ENCODE measurements at places on chromosomes 12 and 14. TPM values are rescaled to one million over a fixed set of nuclear protein-coding genes. Genes with fewer than 3 reads are reported as not detected.

DNA sequence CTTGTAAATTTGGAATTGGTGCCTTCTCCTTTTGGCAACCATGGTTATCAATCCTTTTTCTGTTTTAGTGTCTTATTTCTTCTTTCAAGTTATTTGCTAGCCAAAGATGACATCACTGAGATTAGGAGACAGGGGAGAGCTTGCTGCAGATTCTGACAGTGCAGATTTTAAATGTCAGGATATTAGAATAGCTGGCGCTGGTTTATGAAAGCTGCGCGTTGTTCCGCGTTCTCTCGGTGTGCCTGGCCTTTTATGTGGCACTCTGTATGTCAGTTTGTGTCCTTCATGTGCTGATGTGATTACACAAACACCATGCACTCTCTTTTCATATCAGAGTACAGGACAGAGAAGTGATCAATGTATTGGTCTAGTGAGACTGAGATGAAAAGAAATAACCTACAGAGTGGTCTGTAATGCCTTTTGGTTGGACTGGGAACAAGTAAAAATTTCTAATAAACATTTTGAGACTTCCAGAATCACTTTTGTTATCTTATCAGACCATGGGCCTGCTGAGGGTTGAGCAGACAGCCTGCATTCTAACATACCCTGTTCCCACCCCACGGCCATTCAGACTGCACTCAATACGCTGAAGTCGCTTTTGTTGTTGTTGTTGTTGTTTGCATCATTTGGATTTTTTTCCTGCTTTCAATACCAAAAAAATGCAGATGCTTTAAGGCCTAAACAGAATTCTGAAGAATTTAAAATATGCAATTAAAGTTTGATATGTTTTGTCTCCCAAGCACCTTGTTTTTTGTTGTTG is 49.7 kb upstream of the TRAF3 start:
- DNase-seq = no peak

GRCh38 chr14:23071921-23072539 is 14.7 kb upstream of the CDH24 start:
- DNase-seq = no peak

DNA sequence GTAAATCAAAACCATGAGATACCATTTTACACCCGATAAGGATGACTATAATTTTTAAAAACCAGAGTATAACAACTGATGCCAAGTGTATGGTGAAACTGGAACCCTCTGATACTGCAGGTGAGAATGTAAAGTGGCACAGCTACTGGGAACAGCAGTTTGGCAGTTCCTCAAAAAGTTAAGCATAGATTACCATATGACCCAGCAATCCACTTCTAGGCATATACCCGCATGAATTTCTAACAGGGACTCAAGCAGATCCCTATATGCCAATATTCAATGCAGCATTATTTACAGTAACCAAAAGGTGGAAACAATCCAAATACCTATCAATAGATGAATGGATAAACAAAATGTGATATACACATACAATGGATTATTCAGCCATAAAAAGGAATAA is 57.4 kb downstream of the BAZ1A start:
- no peak for DNase-seq

The CNTN1 gene
- total RNA-seq = 0.73 TPM

The FAM181A gene
- total RNA-seq = not detected

DNA sequence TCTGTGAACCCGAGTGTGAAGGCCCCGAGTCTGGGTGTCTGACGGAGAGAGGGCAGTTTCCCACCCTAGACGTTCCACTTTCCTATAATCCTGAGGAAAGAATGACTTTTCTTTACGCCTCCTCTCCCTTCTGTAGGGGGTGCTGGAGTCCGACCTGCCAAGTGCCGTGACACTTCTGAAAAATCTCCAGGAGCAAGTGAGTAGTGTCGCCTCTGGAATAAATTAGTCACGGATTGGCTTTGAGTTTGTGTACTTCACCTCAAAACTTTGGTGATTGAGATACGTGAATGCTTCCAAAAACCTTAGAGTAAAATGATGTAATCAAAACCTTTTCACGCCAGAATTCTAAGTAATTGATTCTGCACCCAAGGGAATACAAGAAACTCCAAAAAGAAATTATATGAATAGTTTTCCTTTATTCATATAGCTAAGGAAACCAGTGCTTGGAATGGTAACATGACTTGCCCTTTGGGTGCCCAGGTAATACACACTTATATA is 452 bp downstream of the NGDN start:
- DNase-seq = no peak

- DNase-seq = no peak
These were observed 10.0 kb downstream of the SLC38A4 start for GRCh38 chr12:46815809-46816208.

DNA sequence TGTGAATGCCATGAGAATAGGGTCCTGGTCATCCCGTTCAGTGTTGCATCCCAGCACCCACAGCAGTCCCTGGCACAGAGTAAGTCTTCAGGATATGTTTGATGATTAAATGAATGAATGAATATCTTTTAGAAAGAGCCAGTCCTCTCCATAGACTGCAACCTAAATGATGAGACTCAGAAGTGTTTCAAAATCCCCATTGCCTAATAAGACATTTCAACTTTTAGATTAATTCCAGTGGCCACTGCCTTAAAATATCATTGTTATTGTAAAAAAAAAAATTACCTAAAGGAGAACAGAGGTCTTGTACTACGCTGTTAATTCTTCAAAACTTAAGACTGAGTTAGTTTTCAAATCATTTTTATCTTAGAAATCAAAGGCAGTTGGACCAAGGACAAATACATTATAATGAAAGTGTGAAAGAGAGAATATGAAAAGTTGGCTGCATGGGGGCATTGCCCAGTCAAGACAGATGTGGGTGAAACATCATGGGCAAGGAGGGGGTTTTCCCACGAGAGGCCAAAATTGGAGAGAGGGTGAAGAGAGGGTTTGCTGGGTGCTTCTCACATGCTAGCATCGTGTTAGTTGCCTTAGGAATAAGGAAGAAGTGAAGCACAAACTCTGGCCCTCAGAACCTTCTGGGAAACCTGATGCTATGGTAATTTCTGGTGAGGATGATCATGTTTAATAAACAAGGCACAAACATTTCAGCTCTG is 26.3 kb upstream of the CPM start:
- no peak for DNase-seq

DNA sequence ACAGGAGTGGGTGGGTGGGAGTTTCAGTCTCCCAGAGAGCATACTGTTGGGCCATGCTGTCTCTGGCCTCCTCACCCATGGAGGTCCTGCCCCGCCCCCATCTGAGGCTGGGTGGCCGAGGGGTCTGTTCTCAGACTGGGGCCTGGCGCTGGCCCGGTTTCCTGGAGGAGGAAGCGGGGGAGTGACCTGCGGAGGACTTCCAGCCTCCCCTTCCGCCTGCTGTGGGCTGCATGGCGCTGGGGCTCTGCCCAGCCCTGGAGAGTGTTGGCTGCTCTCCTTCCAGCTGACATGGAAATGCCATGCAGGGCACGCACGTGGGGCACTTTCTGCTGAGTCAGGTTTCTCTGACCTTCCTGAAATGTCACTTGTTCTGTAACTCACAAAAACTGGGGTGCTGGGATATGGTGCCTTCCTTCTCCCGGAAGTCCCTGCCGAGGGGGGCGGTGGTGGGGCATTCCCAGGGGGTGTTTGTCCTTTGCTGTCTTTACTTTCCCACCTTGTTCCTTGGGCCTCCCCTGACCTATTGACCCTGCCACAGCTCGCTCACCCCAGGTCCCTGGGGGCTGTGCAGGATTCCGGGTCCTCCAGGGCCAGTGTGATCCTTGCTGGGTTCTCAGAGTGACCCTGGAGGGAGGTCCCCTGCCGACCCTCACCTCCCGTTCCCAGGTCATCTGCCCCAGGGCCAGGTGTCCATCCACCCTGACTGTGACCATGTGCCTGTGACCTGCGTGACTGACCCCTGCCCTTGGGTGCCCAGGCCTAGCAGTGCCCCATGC is 23.6 kb downstream of the PACS2 start:
- no peak for DNase-seq

The DEPDC4 gene
- total RNA-seq = 0.81 TPM

DNA sequence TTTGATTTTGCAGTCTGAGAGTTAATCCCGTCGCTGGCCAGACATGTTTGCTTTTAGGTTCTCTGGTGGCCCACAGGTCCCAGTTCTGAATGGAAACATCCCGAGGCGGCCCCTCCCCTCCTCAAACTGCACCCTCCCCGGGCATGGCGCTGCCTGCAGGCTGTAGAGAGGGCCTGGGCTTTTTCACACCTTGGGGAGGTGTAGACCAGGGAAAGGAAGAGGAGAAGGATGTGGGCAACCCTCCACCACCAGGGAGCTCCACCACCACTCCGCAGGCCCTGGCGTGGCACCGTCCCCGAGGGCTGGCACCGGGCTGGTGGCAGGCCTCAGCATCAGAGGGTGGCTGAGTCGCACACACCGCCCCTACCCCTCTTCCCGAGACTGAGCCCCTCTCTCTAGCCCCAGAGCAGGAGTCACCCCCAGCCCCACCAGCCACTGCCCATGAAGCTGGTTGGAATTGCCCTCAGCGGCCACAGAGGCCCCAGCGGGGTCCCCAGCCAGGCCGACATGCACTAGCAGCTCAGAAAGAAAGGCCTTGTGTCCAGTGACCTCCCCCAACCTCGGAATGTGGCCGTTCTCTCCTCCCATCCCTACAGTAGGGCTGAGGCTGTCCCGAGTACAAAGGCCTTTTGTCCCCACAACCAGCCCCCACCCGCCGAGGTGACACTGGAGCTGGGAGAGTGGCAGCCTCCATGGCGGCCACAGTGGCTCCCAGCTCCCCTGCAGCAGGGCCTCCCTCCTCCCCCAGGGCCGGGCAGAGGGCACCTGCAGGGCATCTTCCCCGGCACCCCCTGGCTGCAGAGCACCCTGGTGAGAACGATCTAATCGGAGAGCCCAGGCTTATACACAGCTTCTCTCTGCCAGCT is 23.5 kb upstream of the INF2 start:
- peak; percentile 65 for DNase-seq

GRCh38 chr12:96383991-96384390 is 16.2 kb downstream of the CDK17 start:
- DNase-seq = no peak

DNA sequence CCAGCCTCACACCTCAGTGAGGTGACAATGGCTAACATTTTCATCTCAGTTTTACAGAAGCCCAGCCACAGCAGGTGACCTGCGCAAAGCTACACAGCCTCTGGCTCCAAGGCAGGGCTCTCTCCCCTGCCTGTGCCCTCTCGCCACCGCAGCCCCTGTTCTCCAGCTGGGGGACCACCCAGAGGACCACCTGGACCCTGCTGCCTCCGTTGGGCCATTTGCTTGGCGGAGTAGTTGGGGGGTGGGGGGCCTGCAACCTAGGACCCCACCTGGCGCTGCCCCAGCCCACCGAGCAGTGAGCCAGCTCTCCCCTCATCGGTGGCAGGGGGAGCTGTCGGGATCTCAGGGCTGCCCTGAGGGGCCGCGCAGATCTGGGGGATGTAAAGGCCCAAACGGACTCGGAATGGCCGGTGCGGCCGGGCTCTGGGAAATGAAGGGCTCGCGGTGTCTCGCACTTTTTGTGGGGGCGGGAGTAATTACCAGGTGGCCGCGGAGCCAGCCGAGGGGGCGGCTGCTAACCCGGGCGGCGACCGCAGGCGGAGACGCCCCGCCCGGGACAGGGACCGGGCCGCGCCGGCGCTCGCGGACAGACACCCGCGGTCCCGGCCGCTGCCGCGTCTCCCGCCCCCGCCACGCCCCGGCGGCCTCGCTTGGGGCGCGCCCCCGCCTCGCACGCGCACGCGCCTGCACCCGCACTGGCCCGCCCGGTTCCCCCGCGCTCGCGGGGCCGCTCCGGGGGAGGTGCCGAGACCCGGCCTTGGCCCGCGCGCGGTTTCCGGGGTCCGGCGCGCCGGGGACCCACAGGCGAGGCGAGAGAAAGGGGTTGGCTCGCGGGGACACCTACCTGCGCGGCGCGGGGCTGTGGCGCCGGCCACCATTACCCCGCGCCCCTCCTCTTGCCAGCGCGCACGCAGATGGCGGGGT is 8.6 kb upstream of the GPR68 start:
- DNase-seq = no peak

GRCh38 chr14:45492876-45493275 is 239.9 kb upstream of the MIS18BP1 start:
- no peak for DNase-seq

The CRIP2 gene
- 1,081 TPM for total RNA-seq

DNA sequence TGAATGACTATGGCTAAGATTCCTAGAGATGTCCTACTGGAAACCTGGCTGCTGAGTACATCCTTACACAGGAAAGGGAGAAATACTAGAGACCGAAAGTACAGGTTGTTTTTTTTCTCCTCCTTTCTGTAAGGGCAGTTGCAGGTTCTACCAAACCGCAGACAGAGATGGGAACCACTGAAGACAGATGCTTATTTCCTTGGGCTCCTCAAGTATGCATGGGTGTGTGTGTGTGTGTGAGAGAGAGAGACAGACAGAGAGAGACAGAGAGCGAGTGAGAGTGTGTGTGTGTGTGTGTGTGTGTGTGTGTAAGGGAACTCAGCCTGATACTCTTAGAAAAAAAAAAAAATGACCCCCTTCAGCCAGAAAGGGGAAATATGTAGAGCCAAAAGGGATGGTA is 42.5 kb downstream of the MAP4K5 start:
- DNase-seq = no peak

GRCh38 chr12:79331870-79332269 is 358.9 kb downstream of the PAWR start:
- DNase-seq = no peak

DNA sequence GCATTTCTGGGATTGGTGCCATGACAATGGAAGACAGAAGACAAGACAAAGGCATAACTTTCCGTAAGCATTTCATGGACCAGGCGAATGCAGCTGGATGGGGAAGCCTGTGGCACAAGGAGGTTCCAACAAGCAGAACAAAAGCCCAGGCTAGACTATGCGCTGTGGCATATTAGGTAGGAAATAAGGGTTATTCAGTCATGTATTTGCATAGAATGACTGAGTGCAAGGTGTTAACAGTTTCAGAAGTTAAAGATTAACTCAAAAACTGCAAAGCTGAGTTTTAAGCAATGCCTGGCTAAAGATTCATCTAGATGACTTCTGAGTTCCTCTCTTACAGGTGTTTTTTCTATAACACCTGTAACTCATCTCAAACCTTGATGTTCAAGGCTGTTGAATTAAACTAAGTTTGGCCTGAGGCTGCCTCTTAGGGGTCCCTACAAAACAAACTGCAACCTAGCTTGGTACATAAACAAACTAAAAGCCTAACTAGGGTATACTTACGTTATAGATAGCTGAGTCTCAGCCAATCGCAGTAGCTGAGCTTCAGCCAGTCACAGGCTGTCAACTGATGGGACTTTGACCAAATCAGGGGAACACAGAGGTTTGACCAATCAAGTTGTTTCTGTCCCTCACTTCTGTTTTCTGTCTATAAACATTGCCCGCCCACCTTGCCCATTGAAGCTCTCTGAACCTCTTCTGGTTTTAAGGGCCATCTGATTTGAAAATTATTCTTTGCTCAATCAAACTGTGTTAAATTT is 52.2 kb upstream of the PLBD1 start:
- no peak for DNase-seq

Measured in Right ventricle myocardium inferior (tissue), 1 donor.